ENCODE measurements at places on chromosomes 5 and 9.

GRCh38 chr5:864492-865167 lies 13.8 kb upstream of the ZDHHC11 start:
- no peak for DNase-seq

- no peak for DNase-seq
Measured at GRCh38 chr5:138905541-138905940, 30.4 kb upstream of the LRRTM2 start.

DNA sequence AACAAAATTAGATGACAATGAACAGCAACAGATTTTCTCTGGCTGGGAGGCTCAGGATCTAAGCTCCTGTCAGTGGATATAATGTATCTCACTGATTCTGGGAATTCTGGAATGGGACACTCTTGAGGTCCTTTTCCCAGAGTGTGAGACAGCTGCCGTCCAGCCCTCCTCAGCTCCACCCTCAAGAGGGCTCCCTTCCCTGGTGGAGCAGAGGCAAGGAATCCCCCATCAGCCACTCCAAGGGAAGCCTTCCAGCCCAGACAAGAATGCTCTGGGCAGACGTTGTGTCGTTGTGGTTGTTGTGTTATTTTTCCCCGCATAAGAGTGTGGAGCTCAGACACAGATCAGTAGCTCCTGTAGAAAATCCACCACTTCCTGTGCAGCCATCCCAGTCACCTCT lies 47.7 kb upstream of the ATP10B start:
- no peak for DNase-seq

- DNase-seq = no peak
Measured at GRCh38 chr5:91591076-91591475, 208.0 kb upstream of the ARRDC3 start.

DNA sequence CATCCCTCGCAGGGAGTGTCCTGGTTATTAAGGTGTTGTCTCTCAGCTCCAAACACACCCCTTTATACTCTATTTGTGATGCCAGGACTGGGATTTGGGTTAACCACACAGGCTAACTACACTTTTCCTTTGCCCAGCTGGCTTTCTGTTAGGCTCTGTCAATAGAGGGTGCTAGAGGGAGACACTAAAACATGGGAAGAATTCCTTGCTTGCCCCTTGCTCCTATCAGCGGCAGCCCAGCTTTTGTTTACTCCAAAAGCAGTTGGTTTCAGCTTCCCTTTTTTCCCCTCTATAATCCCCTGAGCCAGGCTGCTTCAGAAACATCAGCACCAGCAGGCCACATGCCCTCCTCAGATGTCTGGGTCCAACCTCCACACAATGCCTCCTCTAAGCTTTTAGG lies 297.1 kb downstream of the KCTD16 start:
- DNase-seq = no peak

- no peak for DNase-seq
Measured at GRCh38 chr5:177260961-177261360, 42.6 kb downstream of the RAB24 start.

- no peak for DNase-seq
Measured at GRCh38 chr5:175690025-175690424, 32.2 kb downstream of the HRH2 start.

- no peak for DNase-seq
Measured at GRCh38 chr9:134052491-134052890, 15.3 kb downstream of the BRD3 start.

DNA sequence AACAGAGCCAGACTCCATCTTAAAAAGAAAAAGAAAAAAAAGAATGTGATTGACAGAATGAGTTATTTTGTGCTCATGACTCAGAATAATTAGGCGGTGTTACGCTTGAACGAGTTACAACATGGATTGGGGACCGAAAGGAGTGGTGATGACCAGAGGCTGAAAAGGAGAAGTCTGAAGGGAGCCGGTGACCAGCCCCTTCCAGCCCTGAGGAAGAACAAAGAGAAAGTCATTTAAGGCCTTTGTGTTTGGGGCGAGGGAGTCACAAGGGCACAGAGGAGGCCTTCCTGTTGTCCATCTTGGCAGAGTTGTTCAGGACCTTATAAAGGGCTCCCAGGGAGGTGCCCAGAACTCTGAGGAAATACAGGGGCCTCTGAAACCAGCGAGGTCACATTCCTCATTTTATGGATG lies 131.6 kb downstream of the GOLPH3 start:
- DNase-seq = no peak

- no peak for DNase-seq
Measured at GRCh38 chr5:3348576-3349535, 246.8 kb upstream of the IRX1 start.

DNA sequence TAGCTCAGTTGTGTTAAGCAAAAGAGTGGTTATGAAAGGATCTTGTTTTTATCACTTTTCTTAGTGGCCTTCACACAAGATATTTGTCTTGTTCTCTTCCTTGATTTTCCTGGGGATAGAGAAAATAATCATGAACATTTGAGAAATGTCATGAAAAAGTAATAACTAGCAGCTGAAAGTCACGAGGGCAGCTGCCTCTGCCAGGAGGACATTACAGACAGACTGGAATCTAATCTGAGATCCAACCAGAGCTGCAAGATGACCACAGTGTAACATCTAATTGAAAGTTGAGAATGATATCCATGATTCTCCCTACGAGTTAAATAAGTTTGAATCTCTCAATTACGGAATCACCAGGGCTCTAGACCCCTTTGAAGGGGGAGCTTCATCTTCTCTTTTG lies 274.9 kb downstream of the ARHGAP26 start:
- no peak for DNase-seq

DNA sequence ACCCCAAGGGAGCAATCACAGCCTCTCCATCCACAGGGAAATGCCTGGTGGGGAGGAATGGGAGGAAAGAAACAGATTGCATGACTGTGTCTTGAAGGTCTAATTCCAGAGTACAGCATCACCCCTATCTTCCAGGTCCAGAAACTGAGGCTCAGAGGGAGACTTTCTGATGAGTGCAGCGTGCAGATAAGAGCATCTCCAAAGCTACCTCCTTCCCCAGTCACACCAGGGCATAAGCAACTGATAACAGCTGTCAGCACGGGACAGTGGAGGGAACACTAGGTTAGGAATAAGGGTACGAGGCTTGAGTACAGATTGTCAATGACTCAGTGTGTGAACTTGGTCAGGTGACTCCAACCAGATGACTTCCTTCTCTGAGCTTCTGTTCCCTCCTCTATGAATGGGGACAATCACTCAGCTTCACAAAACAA lies 126.9 kb downstream of the KCNIP1 start:
- no peak for DNase-seq

DNA sequence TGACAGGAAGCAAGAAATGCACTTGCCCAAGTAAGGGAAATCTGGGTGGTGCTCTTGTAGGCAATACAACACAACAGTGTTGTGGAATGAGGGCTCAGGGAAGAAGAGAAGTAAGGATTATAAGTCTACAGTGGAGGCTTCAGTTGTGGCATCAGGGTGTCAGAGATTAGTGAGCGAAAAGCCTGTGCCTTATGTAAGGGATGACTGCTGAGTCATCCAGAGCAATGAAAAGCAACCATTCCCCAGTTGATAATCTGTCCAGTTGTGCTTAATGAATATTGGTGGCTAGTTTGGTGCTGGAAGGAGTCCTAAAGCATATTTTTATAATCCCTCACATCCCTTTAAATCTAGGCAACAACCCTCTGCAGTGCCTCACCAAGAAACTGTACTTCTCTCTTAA lies 42.0 kb downstream of the FBXO38 start:
- DNase-seq = no peak

DNA sequence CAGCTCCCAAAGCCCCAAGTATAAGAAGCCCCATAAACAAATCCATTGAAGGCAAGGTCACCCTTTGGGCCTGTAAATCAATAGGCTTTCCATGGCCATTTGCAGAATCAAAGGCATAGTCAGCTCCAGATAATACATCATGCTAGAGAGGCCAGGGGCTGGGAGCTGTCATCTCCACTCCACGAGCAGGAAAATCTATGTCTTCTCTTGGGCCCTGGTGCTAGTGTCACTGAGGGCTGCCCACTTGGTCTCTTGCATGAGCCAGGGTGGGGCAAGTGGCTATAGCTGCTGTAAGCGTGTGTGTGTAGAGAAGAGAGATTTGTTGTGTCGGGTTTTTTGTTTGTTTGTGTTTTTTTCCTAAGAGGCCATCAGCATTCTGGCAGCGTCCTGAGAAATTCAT lies 90.0 kb upstream of the ZNF618 start:
- no peak for DNase-seq

GRCh38 chr9:11457825-11458790 lies 845.3 kb upstream of the PTPRD start:
- DNase-seq = no peak

DNA sequence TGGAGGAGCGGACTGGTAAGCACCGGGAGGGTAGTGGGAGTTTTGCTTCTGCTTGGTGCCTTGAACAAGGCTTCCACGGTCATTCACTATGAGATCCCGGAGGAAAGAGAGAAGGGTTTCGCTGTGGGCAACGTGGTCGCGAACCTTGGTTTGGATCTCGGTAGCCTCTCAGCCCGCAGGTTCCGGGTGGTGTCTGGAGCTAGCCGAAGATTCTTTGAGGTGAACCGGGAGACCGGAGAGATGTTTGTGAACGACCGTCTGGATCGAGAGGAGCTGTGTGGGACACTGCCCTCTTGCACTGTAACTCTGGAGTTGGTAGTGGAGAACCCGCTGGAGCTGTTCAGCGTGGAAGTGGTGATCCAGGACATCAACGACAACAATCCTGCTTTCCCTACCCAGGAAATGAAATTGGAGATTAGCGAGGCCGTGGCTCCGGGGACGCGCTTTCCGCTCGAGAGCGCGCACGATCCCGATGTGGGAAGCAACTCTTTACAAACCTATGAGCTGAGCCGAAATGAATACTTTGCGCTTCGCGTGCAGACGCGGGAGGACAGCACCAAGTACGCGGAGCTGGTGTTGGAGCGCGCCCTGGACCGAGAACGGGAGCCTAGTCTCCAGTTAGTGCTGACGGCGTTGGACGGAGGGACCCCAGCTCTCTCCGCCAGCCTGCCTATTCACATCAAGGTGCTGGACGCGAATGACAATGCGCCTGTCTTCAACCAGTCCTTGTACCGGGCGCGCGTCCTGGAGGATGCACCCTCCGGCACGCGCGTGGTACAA lies 556 bp downstream of the PCDHGC3 start:
- peak; percentile 12 for DNase-seq

GRCh38 chr9:124932333-124932732 lies 8.6 kb downstream of the GOLGA1 start:
- DNase-seq = no peak

DNA sequence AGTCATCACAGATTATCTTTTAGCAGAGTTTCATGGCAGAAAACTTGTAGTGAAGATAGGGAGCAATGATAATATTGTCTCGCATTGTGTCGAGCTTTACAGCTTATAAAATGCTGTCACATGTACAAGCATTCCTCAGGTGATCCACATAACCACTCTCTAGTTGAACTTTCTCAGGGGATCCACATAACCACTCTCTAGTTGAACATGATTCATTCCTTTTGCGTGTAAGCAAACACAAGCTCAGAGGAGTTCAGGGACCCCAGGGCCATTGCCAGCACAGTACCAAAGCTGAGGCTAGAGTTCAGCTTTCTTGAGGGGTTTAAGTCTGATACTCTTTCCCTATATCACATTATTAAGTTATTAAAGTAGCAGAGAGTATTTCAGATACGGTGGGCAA lies 86.7 kb downstream of the CDH6 start:
- no peak for DNase-seq

DNA sequence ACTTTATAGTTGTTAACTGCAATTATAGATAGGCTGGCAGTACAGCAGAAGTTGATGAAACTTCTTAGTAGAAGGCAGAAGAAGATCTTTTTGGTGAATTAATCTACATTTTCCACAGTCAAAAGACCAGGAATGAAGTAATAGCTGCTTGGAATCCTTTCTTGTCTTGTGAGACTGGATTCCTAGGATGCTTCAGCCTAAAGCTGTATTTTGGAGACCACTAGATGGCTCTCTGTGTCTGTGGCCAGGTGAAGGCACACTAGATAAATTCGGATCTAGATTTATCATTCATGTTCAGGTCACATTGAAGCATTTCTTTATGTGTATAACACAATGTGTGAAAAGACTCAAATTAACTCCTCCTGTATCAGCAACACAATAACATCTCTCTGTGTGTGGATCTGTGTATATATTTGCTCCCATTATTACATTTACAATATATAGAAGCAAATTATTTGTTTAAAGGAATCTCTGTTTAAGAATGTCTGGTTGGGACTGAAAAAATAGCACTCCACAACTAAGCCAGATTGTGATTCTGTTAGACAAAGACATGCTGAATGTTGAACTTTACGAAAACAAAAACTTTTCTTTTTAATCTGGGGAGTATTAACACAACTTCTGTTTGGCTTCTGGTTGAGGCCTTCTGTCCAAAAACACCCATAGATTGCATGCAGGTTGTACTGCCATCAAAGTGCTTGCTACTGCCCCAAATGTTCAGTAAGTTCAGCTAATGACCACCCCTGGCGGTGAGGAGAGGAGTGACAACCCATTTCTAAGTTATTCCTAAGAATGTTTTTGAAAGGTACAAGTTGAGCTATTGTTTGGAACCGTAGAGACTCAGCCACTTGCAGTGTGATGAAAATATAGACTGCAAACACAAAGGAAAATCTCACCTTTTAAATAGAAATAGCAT lies 10.6 kb downstream of the GRIN3A start:
- no peak for DNase-seq

GRCh38 chr5:1549475-1550030 lies 25.8 kb upstream of the LPCAT1 start:
- DNase-seq = no peak

All from hippocampal formation (tissue), 2 donors.